Activated naive CD4-positive, alpha-beta T cell treated with anti-CD3 and anti-CD28 coated beads for 36 hours (primary cell): ENCODE measurements at places on chromosomes 11 and 22. TPM values are rescaled to one million over a fixed set of nuclear protein-coding genes. Genes with fewer than 3 reads are reported as not detected.

The RRP7A gene
- 104 TPM for total RNA-seq

The HEPHL1 gene
- total RNA-seq: not detected

The BACE1 gene
- 0.62 TPM for total RNA-seq

The CDC42BPG gene
- total RNA-seq: 0.41 TPM

The BIRC3 gene
- total RNA-seq: 100 TPM

The SMARCB1 gene
- total RNA-seq: 75.3 TPM

The ZNF408 gene
- 7.3 TPM for total RNA-seq

The CD6 gene
- 227 TPM for total RNA-seq

GRCh38 chr22:38424525-38425080, 30.4 kb downstream of the KCNJ4 start:
- no peak overlapping the region for H3K27ac ChIP-seq
- H3K27me3 ChIP-seq: no peaks in the 10 kb centered on the region
- DNase-seq: no peak
- H3K4me1 ChIP-seq: no peaks in the 10 kb centered on the region

DNA sequence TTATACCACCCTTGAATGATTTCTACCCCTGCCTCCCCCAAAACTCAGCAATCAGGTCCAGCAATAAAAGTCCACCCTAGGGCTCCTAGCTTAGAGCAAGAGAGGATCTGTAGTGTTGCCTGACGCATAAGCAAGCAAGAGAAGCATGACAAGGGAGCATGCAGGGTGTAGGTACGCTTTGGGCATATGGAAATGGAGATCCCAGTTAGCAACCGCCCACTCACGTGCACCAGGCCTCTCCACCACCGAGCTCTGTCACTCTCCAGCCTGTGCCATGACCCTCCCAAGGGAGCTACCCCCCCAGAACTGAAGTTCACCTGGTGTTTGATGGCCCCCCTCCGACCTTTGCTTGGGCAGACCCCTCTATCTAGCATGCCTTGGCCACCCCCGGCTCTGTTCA, 39.4 kb downstream of the SERPINH1 start:
- no peak overlapping the region for H3K4me3 ChIP-seq
- no peak overlapping the region for H3K27ac ChIP-seq
- no peaks in the 10 kb centered on the region for H3K36me3 ChIP-seq

DNA sequence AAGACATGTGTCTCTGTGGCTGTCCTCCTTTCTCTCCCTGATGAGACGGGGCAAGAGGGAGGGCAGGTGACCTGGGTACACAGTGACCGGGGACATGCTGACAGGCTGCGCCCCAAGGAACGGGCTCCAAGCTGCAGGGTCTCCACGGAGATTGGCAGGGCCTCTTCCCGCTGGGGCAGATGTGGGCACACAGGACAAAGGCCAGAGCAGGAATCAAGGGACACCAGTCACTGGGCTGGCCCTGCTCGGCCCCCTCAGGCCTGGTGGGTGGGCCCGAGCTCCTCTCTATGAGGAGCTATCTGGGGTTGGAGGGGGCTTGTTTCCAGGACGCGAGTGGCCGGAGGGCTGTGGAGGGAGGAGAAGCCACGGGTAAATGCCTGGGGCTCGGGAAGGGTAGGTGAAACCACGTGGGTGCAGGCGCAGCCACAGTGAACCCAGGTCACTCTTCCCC, 11.2 kb downstream of the PNPLA5 start:
- no peaks in the 10 kb centered on the region for H3K36me3 ChIP-seq
- H3K4me1 ChIP-seq: no peaks in the 10 kb centered on the region
- H3K4me3 ChIP-seq: no peak overlapping the region
- H3K27me3 ChIP-seq: peaks cover 16% of the 10 kb centered on the region

- H3K27ac ChIP-seq: no peak overlapping the region
- H3K4me1 ChIP-seq: no peaks in the 10 kb centered on the region
- DNase-seq: no peak
- H3K27me3 ChIP-seq: no peaks in the 10 kb centered on the region
- no peak overlapping the region for H3K4me3 ChIP-seq
These were observed 38.8 kb downstream of the SLC1A2 start for GRCh38 chr11:35380603-35381002.

- H3K36me3 ChIP-seq: no peaks in the 10 kb centered on the region
- no peaks in the 10 kb centered on the region for H3K27me3 ChIP-seq
- no peak overlapping the region for H3K4me3 ChIP-seq
- no peak overlapping the region for H3K27ac ChIP-seq
- DNase-seq: peak; percentile 55
- H3K4me1 ChIP-seq: no peaks in the 10 kb centered on the region
These were observed 17.4 kb upstream of the PRAME start for GRCh38 chr22:22576244-22576988.

GRCh38 chr22:42959576-42960509, 55.1 kb downstream of the PACSIN2 start:
- H3K27ac ChIP-seq: peak overlapping the region; percentile 26
- no peaks in the 10 kb centered on the region for H3K27me3 ChIP-seq
- peak overlapping the region; percentile 64 for H3K4me3 ChIP-seq
- H3K36me3 ChIP-seq: peaks cover 1% of the 10 kb centered on the region

DNA sequence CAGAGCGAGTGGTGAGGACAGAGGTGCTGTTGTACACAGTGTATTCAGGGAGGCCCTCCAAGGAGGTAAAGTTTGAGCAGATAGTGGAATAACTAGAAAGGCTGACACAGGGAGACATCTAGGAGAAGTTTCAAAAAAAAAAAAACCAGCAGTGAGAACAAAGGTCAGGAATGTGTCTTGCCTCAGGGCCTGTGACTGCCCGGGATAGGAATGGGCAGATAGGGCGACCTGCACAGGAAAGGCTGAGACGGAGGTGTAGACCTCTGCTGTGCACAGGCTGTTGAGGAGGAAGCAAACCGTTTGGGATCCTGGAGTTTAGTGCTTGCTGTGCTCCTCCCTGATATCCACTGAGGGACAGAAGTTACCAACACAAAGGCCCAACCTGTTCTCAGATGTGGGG, 406.5 kb upstream of the B3GAT1 start:
- no peak overlapping the region for H3K27ac ChIP-seq
- no peak for DNase-seq
- no peaks in the 10 kb centered on the region for H3K36me3 ChIP-seq
- H3K27me3 ChIP-seq: peaks cover 27% of the 10 kb centered on the region
- no peak overlapping the region for H3K4me3 ChIP-seq

- peak overlapping the region; percentile 93 for H3K27ac ChIP-seq
- no peaks in the 10 kb centered on the region for H3K27me3 ChIP-seq
- H3K36me3 ChIP-seq: no peaks in the 10 kb centered on the region
- H3K4me3 ChIP-seq: no peak overlapping the region
- DNase-seq: no peak
- H3K4me1 ChIP-seq: peaks cover 87% of the 10 kb centered on the region
These were observed 62.7 kb downstream of the LIF start for GRCh38 chr22:30183861-30184278.

DNA sequence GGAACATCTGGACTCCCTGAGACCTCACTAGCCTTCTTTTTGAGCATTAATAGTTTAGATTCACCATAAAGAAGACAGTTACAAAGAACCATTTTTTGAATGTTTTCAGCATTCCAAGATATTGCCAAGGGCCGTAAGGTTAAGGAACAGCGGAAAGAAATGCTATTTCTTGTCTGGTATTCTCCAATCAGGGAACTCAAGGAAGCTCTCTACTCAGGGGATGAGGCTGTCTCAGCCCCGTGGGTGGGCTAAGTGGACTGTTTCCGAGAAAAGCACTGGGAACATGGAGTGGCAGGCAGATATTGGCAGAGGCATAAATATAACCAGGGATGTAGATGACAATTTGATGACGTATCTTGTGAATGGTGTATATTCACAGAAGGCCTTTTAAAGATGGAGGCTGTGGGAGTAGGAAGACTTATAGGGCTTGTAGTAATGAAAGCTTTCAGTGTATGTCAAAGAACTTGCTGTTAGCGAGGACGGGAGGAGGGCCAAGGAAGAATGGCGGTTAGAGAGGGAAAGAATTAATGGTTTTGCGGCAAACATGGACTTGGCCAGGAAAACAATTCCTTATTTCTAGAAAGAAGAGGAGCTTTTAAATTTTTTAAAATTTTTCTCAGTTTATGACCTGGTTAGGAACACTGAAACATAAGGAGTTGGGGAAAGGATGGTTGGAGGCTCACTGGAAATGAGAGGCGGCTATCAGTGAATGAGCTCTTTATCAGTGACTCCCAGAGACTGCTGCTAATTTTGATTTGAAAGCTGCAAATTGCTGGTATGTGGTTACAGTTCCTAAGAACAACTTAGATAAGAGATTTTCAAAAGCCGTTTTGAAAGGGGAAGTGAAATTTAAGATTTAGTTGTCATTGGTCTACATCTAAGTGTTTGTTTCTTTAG, 64.6 kb downstream of the ST3GAL4 start:
- no peak overlapping the region for H3K27ac ChIP-seq
- H3K4me3 ChIP-seq: no peak overlapping the region
- H3K27me3 ChIP-seq: peaks cover 4% of the 10 kb centered on the region
- peaks cover 14% of the 10 kb centered on the region for H3K4me1 ChIP-seq
- DNase-seq: no peak

DNA sequence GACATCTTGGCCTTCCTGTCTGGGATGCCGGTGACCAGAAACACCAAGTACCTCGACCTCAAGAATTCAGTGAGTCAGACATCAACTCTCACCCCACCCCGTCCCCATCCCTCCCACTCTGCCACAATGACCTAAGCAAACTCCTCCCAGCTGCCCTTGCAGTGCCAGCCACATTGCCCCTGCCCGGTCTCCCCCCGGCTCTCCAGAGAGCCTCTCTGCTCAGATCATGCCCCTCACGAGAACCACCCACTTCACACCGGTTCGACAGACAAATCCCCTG, 23.6 kb upstream of the MYRF start:
- H3K36me3 ChIP-seq: no peaks in the 10 kb centered on the region
- peaks cover 2% of the 10 kb centered on the region for H3K4me1 ChIP-seq
- no peak overlapping the region for H3K4me3 ChIP-seq
- no peaks in the 10 kb centered on the region for H3K27me3 ChIP-seq

- H3K36me3 ChIP-seq: peaks cover 2% of the 10 kb centered on the region
- H3K4me3 ChIP-seq: no peak overlapping the region
- no peak overlapping the region for H3K27ac ChIP-seq
- no peaks in the 10 kb centered on the region for H3K27me3 ChIP-seq
These were observed 108.1 kb downstream of the TSPAN18 start for GRCh38 chr11:44834846-44835245.

DNA sequence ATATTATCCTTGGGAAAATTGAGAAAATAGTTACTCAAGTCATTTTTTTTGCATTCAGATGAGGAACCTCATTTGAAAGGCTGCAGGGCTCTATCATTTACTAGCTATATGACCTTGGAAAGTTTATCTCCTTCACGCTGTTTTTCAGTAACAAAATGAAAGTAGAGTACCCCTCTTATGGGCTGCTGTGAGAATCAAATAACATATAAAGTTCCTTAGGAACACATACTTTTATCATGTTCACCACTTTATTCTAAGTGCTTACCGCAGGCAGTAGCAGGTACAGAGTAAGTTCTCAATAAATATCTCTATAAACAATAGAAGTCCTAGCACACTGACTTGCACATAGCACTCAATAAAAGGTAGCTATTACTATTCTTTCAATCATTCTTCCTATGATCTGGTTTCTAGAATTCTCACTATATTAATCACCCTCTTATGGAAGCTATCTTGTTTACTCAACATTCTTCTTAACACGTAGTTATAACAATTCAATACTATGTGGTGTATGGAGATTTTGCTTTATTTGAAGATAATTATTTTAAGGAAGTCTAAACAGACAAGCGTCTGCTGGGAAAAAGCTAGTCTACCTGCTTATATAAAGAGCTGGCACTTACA, 1.9 kb downstream of the C11orf71 start:
- peaks cover 30% of the 10 kb centered on the region for H3K4me1 ChIP-seq
- peak overlapping the region; percentile 90 for H3K4me3 ChIP-seq

DNA sequence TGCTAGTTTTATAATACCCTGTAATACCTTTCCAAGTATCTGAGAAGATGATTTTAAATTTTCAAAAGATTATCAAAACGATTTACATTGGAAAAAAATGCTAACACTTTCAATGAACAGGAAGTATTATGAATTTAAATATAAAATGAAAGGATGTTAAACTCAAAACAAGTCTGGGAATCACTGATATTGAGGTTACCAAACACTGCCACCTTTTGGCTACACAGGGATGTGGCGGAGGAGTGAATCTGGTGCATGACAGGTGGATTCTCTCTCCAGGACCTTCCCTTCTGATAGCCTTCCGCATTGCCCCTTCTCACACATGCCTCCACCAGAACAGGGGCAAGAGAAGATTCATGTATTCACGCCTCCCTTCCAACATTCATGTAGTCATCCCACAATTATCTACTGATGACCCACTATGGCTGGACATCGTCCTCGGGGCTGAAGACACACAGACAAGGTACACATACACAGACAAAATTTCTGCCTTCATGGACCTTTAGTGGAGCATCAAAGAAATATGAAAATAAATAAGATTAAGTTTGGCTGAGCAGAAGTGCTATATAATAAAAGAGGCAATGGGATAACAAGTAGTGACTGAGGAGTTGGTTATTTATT, 34.7 kb downstream of the ATG16L2 start:
- no peak overlapping the region for H3K4me3 ChIP-seq
- peaks cover 6% of the 10 kb centered on the region for H3K4me1 ChIP-seq
- H3K36me3 ChIP-seq: peaks cover 1% of the 10 kb centered on the region
- peak overlapping the region; percentile 15 for H3K27ac ChIP-seq
- no peaks in the 10 kb centered on the region for H3K27me3 ChIP-seq

DNA sequence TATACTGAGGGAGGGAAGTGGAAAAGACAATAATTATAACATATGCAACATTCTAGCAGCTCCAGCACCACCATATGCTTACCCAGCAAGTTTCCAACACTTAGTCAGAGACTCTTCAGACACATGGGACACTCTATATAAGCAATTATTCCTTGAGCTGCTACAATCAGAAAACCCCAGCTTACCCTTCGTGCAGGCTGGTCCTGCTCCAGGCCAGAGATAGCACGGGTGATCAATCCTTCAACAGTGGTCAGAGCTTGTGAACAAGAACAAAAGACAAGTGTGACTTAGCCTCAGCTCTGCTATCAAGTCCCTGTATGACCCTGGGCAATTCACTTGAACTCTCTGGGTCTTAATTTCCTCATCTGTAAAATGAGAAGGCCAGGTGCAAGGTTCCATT, 1.5 kb downstream of the ZPR1 start:
- H3K4me1 ChIP-seq: peaks cover 60% of the 10 kb centered on the region
- no peak overlapping the region for H3K27ac ChIP-seq
- no peaks in the 10 kb centered on the region for H3K27me3 ChIP-seq
- peaks cover 50% of the 10 kb centered on the region for H3K36me3 ChIP-seq
- peak overlapping the region; percentile 92 for H3K4me3 ChIP-seq

GRCh38 chr11:69912911-69913451, 93.8 kb upstream of the FGF3 start:
- no peak overlapping the region for H3K4me3 ChIP-seq
- peaks cover 29% of the 10 kb centered on the region for H3K27me3 ChIP-seq
- H3K36me3 ChIP-seq: no peaks in the 10 kb centered on the region
- H3K4me1 ChIP-seq: no peaks in the 10 kb centered on the region
- H3K27ac ChIP-seq: no peak overlapping the region

- no peak overlapping the region for H3K4me3 ChIP-seq
- H3K4me1 ChIP-seq: no peaks in the 10 kb centered on the region
- no peak overlapping the region for H3K27ac ChIP-seq
- DNase-seq: no peak
- H3K27me3 ChIP-seq: peaks cover 6% of the 10 kb centered on the region
- no peaks in the 10 kb centered on the region for H3K36me3 ChIP-seq
These were observed 24.3 kb downstream of the GLYATL1 start for GRCh38 chr11:58963551-58964104.
